GM13976 (cell line): ENCODE measurements at places on chromosomes 6 and 20.

DNA sequence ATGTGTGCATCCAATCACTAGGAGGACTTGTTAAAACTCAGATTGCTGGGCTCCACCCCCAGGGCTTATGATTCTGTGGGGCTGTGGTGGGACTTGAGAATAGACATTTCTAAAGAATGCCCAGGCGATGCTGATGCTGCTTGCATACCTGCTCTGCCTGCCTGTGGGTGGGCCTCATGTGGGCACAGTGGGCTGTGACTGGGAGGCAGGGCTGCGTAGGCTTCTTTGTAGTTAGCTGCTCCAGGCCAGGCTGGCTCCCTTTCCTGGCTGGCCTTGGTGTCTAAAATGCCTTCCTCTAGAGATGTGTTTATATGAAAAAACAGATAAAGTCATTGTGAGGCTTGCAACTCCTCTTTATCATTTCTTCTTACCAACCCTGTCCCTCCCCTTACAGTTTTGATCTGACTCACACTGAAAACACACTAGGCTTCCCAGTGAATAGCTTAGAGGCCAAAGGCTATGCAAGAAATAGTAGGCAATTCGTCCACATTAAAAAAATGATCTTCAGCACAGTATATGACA is 495.5 kb upstream of the MAP3K7 start:
- no peak for DNase-seq

DNA sequence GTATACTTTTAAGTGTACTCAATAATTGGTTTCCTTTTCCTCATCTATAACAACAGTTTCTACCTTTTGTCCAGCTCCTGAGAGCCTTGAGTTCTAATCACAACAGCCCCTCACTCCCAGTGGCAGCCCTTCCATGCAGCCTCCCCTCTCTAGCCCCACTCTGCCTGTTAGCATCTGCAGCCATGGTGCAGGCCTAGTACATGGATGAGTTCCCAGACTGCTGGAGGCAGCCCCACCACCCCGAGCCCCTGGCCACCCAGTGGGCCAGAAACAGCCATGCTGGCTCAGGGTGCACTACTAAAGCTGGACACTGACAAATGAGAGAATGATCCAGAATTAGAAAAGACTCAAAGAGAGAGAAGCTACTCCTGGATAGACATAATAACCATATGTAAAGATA is 9.7 kb upstream of the LPIN3 start:
- no peak for DNase-seq

DNA sequence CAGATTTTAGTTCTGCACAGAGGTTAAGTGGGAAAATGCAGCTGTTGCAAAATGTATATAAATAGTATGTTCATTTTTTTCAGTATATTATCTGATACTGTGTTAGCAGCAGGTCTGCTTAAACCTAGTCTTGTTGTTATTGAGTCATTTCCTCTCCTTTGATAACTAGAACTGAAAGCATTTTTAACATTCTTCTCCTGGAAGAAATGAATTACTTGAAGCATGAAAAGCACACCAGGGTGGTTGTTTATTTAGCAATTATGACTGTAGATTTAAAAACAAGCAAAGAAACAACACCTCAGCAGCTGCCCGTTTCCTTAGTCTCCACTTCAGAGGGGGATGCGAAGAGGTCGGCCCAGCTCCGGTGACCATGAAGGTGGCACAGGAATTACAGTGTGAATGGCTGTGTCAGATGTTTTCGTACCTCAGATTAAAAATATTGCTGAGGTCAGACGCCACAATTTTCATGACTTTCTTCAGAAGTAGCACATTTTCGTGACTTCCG is 53.5 kb downstream of the GOPC start:
- no peak for DNase-seq

DNA sequence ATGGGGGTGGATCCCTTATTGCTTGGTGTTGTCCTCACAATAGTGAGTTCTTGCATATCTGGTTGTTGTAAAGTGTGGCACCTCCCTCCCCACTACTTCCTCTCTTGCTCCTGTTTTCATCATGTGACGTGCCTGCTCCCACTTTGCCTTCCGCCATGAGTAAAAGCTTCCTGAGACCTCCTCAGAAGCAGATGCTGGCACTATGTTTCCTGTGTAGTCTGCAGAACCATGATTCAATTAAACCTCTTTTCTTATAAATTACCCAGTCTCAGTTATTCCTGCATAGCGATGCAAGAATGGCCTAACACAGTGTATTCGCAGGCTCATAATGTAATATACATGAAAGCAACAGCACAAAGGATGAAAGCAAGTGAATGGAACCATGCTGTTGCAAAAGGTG is 28.4 kb upstream of the ANKRD60 start:
- DNase-seq, result no peak

DNA sequence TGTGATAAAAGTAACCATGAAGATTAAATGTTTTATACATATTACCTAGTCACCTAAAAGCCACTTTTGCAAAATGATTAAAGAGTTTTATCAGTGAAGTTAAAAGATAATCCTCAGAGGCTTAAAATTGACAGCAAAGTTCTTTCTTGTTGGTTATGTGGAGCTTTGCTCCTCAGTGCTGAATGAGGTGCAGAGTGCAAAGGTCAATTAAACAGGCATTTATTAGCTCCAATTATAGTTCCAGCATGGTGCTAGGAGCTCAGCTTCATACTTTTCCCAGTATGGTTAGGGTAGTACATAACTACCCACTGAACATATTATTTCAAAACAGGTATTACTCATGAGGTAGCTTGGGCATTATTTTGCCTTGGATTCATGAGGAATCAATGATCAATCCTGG is 414.0 kb upstream of the RUNX2 start:
- DNase-seq, result no peak

DNA sequence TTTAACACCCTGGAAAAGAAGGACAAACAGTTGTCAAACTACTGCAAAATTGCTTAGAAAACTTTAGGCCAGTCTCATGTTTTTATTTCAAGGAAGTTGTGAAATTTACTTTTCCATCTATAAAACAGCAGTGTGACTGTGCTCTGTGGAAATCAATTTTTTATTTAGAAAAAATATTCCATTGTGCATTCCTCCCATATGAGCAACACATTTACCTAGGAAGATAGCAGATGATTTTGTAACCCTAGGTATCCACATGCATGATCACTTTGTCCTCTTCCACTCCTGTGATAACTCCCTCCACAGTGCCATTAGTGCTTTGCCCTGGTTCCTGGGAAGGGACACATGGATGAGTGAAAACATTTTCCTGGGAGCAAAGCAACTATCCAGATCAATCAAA is 70.0 kb upstream of the SHLD1 start:
- DNase-seq, result no peak

GRCh38 chr6:5095236-5095635 is 10.1 kb downstream of the PPP1R3G start:
- DNase-seq, result peak; percentile 64

DNA sequence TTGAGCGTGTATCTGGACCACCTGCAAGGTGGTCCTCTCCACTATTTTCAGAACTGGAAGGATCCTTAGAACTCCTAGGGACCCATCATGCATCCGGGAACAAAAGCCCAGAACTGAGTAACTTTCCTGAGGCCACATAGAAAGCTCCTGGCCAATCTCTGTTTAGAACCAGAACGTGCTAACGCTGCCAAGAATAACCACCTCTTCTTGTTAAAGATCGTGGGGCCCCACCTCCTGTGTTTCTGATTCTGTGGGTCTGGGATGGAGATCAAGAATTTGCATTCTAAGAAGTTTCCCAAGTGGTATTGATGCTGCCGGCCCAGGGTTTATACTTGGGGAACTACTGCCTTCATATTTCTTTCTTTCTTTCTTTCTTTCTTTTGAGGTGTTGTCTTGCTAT is 13.3 kb downstream of the CD40 start:
- no peak for DNase-seq

GRCh38 chr6:33197431-33198048 is 2.9 kb downstream of the RXRB start:
- DNase-seq, result peak; percentile 77

DNA sequence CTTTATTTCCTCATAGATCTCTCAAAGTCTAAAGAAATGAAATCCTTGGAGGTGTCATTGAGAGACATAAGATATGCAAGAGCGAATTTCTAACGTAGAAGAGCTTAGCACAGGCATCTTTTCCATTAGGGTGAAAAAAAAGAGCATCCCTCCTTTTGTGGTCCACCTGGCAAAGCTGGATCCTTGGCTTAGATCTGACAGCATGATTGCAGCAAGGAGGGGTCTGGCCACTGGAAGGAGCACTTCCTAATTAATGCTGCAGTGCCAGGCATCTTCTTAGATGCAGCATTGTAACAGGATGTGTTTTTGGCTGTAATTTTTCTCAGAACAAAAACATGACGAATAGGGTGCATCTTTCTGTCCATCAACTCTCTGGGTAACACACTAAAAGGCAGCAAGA is 60.1 kb upstream of the TFAP2D start:
- no peak for DNase-seq

GRCh38 chr6:79984261-79984660 is 20.2 kb upstream of the TTK start:
- no peak for DNase-seq

DNA sequence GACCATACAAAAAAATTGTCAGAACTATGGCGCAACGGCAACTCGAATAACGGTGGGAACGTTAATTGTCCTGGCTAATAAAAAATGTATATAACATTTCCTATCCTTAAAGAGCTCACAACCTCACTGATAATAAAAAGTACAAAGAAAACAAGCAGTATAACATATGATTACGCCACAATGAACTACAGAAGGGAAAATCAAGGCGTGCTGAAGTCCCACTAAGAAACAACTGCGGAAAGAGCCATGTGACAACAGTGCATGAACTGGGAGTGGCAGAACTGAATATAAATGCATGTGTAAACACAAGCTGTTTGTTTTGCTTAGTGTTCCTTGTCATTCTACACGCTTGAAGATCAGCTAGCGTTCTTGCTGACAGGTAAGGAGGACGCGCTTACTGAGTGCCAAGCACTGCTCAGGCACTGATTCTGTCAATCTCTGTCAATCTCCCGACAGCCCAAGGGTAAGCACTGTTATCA is 466 bp upstream of the PSMB1 start:
- peak; percentile 47 for DNase-seq

- no peak for DNase-seq
Observed at GRCh38 chr6:52511572-52512151, 65.2 kb downstream of the TRAM2 start.

DNA sequence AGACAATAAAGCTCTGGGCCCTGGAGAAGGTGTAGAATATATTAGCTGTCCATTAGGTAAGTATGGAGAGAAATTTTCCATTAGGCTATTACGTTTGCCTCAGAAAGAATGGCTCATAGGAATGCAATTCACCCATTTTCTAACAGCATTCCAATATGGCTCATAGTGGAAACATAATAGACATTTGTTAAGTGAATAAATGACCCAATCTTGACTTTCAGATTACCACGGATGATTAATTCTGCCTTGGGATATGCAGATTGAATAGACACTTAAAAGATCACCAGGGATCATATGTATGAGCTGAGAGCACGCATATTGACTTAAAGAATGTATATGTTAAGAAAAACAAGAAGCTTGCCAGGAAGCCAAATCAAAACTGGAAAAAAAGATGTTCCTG is 209.1 kb upstream of the CDYL start:
- DNase-seq, result no peak

DNA sequence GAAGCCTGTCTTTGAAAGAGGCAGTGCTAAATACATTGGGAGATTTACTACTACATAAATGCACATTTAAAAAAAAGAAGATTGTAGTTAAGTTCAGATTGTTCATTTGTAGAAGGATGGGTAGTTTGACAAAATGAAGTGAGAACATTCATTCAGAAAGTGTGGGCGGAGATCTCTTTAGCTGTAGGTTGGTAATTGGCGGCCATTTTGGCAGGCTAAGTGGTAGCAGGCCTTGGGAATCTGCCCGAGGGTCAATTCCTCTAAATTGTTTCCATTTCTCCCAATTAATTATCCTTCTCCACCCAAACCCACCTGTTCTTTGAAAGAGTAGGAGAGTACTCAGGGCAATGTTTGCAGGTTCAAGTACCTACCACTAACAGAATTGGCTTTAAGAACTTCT is 17.9 kb downstream of the SOX4 start:
- no peak for DNase-seq

DNA sequence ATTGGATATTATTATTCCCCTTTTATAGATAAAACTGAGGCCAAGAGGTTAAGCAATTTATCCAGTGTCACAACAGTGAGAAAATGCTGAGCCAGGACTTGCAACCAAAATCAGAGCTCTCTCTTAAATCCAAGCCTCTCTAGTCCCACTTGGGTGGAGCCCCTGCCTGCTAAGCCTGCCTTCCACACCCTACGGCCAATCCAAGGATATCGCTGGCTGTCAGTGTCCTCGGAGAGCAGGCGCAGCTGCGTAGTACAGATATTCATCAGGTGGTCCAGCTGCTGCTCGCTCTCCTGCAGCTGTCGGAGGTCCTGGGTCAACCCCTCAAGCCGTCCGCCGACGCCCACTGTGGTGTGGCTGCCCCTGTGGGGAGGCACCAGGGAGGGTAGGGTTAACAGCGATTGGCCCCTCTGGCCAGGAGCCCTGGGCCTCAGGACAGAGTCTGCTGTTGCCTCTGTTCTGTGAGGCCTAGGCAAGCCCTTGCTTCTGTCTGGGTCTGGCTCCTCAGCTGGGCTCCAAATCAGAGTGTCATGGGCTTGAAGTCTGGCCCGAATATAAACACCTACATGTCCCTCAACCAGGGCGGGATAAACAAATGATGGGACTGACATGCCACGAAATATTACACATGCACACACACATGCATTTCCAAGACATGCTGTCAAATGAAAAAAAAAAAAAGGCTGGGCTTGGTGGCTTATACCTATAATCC is 3.9 kb upstream of the NECAB3 start:
- no peak for DNase-seq

DNA sequence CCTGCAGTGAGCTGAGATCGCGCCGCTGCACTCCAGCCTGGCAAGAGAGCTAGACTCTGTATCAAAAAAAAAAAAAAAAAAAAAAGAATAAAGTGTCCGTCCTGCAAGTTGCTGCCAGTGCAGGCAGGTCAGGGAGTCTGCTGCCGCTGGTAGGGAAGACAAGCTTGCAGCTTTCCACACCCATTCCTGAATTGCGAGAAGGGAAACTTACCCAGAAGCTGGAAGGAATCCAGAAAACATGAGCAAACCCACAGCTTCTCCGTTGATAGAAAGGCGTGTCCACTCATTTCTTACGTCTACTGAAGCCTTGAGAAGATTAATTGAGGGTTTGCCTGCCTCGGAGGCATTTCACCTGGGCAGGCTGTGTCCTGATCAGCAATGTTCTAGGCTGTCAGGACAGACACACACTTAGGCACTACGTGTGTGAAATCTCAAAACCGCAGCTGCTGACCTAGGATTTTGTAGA is 61.6 kb upstream of the DSP start:
- no peak for DNase-seq

DNA sequence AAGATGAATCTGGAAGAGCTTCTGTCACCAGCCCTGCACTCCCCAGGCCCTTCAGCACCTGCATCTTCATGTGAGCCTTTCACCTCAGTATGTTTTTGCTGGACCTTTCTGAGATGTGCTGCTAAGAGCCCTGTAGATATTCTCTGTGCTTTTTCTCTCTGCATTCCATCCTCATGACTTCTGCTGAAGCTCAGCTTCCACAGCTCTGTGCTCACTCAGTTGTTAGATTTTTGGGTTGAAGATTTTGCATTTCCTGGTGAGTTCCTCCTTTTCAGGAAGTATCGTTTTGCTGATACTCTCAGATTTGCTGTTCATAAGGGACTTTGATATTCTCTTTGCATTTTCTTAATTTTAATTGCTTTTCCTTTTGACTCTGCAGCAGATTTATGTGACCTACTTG is 18.3 kb downstream of the KIAA1586 start:
- no peak for DNase-seq
